Mesenteric fat pad (tissue), 1 donor: ENCODE measurements at places on chromosomes 11 and 22. TPM values are rescaled to one million over a fixed set of nuclear protein-coding genes. Genes with fewer than 3 reads are reported as not detected.
A peak's percentile ranks its signal among the peaks of the same experiment; 100 is the strongest.

PLCB3 gene
- total RNA-seq: 25.8 TPM

DNA sequence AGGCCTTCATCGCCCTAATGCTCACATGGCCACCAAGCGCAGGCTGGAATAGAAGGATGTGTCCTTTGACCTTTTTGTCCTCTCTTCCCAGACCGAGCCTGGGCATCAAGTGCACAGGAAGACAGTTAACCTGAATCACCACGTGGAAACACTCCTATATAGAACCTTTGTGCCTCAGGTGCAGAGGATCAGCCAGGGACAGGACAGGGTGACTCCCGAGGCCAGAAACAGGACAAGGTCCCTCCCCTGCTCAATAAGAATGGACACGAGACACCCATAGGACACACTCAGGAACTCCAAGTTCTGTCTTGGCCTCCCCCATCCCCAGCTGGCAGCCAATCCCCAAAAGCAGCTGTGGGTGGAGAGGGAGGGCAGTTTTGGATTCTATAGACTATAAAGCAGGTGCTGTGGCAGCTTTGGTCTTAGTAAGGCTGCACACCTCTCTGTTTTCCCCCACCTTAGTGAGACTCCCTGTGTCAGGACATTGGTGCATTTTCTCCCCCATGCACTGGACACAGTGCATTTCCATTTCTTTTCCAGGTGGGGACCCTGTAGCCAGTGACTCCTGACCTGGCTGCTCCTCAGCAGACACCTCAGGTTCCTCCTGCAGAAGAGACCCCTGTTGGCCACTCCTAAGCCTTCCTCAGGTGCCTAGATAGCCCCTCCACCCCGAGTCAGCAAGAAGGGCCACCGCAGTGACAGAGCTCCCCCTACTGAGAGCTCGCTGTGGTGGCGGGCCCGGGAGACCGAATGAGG, 43.6 kb upstream of the POU2AF1 start:
- no peak for DNase-seq

SERHL2 gene
- 1.00 TPM for total RNA-seq

GRCh38 chr22:44191036-44191454, 10.3 kb downstream of the PARVG start:
- no peak for DNase-seq

DNA sequence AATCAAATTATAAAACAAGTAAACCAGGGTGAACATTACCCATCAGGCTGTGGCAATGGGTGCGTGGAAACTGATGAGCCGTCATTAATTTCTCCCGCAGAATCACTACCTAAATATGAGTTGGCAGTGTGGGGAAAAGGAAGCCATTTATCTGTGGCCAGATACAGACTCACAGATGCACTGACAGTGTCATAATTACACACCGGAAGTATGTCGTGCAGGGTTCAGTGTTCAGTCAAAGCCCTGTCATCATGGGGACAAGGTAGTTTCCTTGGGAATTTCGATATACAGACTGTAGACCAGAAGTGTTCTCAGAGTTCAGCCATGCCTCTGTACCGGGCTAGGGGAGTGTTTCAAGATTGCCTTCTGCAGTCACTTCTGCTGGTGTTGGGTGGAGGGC, 119.2 kb upstream of the SEZ6L start:
- DNase-seq: no peak

DNA sequence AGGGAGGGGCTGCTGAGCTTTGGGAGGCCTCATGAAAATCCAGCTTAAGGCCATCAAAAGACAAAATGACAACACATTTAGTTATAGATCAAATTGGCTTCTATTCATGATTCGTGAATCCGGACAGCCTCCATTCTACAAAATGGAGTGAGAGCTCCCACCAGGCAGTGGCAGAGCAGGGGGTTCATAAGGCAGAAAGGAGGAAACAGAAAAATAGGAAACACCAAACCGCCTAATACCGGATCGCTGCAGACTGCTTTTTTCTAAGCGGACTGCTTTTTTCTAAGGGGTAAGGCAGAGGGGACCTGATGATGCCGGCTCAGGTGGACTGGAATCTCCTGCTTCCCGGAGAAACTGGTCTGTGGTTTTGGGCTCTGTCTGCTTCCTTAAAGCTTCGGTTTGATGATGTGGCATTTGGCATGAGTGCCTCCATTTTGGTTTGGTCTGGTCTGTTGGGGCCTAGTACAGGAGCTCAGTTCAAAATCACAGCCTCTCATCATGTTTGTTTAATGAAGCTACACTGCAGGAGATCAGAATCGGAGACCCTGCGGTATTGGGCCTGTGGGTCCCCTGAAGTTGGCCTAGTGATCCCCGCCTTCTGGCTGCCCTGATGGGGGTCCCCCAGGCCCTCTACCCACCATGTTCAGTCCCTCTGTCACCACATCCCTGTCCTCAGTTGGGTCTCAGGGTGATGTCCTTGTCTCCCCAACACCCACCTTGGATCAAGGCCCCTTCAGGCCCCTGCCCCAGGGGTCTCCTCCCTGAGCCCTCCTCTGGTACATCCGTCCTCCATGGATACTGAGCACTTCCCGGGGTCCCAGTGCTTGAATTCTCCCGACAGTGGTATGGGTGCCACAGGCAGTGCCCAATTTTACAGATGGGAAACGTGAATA, 1.2 kb downstream of the ALDH3B1 start:
- DNase-seq: no peak

GRCh38 chr22:35103761-35104160, 37.8 kb downstream of the ISX start:
- peak; percentile 67 for DNase-seq

- DNase-seq: peak; percentile 67
Measured at GRCh38 chr11:44397586-44398178, 87.7 kb upstream of the ALX4 start.

IL18BP gene
- total RNA-seq: 13.1 TPM

NAALAD2 gene
- 2.7 TPM for total RNA-seq

DNA sequence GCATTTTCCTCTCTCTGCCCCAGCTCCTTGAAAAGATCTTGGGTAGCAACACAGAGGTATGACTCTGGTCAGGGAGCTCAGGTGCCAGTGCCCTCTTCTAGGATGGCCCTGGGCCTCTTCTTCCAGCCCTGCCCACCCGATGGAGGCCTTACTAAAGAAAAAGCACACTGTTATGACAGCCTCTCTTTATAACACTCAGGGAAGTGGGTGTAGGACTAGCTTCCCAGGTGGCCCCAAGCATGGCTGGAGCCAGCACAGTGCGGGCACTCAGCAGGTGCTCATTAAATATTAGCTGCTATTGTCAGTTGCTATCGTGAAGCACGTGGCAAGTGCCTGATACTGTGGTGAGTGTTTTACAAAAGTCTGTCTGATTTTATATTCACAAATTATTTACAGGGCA, 127.2 kb upstream of the B3GAT1 start:
- DNase-seq: peak; percentile 69

WNT11 gene
- total RNA-seq: 34.1 TPM

DNA sequence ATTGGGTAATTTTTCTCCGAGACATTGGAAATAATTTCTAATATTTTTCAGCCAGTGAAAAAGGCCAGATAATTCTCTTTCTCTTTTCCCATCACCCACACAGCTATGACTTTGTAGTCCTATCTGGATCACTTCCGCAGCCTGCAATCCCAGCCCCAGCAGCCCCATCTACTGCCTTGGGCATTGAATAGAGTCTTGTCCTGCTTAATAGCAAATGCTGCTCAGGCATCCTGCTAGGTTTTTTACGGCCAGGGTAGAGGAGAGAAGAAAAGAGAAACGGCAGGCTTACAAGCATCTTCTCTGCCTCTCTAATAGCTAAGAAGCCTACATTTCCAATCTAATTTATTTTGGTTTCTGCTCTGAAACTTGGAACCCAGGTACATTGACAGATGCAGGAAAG, 154.3 kb upstream of the B3GAT1 start:
- DNase-seq: no peak

- no peak for DNase-seq
Measured at GRCh38 chr11:34234086-34234740, 123.6 kb downstream of the ABTB2 start.
